ENCODE measurements at places on chromosomes 2 and 18.

DNA sequence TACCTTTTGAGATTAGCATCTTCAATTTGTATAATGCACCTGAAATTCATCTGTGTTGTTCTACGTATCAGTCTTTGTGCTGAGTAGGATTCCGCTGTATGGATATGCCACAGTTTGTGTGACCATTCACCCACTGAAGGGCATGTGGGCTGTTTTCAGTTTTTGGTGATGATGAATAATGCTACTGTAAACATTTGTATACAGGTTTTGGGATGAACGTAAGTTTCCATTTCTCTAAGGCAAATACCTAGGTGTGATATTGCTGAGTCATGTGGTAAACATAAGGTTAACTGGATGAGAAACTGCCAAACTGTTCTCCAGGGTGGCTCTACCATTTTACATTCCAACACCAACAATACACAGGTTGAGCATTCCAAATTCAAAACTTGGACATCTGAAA lies 35.1 kb downstream of the CABYR start:
- no peak for DNase-seq

DNA sequence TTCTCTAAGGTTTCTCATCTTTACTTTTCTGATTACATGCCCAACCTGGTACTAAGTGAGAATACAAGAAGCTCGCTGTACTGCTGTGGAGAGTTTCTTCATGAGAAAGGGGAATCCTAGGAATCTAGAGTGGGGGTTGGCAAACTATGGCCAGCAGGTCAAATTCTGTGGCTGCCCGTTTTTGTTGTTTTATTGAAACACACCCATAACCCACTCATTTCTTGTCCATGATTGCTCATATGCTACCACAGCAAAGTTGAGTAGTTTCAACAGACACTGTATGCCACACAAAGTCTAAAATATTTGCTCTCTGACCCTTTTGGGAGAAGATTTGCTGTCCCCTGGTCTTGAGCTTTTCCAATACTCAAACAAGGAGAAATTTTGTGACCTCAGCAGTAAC lies 58.8 kb downstream of the C2orf74 start:
- DNase-seq = no peak

GRCh38 chr2:7887441-7887840 lies 794.4 kb upstream of the ID2 start:
- DNase-seq = no peak

GRCh38 chr2:128039535-128039934 lies 11.7 kb upstream of the SAP130 start:
- no peak for DNase-seq

DNA sequence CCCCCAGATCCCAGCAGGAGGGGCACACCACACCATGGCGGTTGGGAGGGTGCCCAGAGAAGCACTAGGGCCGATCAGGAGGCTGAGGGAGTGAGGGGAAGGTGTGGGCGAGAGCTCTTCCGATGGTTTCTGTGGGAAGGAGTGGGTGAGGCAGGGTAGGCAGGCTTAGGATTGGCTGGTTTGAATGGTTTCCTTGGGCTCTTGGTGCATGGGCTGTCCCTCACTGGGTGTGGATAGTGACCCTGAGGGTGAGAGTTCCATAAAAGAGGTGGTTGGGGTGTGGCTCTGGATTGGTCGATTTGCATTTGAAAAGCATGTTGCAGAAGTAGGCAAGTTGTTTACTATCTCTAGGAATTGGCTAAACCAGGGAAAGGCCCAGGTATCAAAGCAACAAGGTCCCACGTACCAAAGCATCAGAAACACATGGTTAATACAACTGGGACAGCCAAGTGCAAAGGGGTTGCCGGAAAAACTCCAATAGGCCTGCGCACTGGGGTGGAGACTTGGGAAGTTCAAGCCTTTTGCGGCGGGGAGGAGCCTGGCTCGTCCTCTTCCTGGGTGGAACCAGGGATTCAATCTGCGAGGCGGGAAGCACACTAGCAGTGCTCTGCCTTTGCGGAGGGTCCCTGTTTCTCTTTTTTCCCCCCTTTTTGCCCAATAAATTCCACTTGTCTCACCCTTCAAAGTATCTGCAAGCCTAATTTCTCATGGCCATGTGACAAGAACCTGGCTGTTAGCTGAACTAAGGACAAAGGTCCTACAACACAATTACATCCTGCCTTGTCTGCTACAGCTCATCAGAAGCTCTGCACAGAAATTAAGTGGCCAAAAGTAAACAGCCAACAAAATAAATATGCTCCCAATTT lies 43.2 kb downstream of the IL1R2 start:
- no peak for DNase-seq

- DNase-seq = no peak
Observed at GRCh38 chr2:160019374-160020090, 42.9 kb downstream of the PLA2R1 start.

DNA sequence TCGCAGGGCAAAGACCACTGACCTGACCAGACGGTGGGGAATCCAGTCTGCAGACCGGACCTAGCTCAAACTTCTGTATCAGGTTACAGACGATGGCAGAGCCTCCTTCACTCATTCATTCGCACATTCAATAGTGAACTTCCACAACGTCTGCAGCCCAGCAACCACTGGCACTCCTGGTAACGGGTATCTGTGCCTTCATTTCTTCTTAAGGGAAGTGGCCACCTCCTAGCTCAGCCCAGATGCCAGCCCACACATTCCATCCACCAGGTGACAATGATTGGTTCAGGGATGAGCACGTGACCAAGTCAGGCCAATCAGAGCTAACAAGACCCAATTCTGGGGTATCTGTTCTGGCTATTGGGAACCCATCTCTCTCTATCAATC lies 15.9 kb upstream of the ARMC9 start:
- no peak for DNase-seq

- DNase-seq = no peak
Observed at GRCh38 chr18:6610466-6610865, 119.0 kb upstream of the ARHGAP28 start.

- no peak for DNase-seq
Observed at GRCh38 chr2:60544062-60544461, 9.4 kb downstream of the BCL11A start.

DNA sequence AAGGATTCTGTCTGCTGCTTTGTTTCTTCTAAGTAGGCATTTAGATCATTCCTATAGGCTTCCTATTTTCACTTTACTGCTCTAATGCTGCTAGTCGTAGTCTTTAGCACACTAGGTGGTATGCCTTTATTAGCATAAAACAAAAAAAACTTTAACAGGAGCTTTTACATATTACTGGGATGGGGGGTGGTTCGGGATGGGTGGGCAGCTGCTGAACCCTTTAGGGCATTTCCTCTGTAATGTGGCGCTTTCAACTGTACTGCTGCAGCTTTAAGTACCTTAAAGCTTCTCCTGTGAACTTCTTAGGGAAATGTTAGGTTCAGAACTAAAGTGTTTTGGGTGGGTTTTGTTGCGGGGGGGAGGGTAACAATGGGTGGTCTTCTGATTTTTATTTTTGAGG lies 41.3 kb downstream of the ACTR2 start:
- DNase-seq = no peak

GRCh38 chr2:49042488-49042887 lies 111.8 kb downstream of the FSHR start:
- no peak for DNase-seq

GRCh38 chr2:75808793-75809535 lies 98.2 kb upstream of the GCFC2 start:
- no peak for DNase-seq

DNA sequence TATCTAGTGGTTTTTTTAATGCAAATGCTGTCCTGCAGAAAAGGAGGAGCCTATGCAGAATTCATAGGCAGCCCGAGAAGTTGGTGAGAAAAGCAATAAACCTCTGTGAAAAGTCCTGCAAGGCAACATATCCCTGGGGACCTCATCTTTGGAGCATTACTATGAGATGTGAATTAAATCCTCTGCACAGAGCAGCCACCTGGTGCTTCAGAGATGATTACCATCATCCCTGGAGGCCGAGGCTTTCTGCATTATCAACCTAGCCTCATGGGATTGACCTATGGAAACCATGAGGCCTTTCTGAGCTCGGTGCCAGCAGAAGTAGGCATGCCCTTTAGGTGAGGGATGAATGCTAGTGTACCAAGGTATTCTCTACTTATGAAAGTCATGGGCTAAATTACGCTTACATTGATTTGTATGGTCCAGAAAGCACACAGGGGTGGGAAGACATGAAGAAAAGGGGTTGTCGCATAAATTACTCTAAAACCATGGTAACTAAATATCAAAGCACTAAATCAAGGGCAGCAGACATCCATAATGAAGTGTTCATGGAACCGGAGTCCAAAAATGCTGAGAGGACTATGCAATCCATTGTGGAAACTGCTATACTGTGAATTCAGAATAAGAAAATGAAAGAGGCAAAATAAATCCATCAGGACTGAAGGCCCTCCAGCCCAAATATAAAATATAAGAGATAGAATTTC lies 623.5 kb upstream of the DDX18 start:
- DNase-seq = no peak

- DNase-seq = no peak
Observed at GRCh38 chr2:233853353-233853752, 982 bp downstream of the HJURP start.

DNA sequence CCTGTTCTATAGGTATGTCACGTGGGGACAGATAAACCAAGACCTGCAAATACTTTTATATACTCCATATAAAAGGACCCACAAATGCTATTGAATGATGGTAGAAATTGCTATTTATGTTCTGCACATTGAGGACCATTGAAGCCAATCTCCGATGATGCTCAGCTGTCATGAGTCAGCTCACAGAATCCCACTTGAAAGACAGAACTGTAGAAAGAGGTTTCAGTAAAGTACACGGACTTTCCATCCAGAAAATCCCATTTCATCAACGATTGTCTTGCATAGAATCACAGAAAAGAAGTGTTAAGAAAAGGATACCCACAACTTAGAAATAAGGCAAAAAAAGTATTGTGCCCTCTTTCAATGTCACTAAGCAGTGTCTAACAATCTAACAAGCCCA lies 169.0 kb upstream of the COPS8 start:
- DNase-seq = no peak

GRCh38 chr2:206423147-206423546 lies 20.2 kb upstream of the ADAM23 start:
- DNase-seq = no peak
